CD4-positive, alpha-beta T cell treated with Interleukin-21 for 1 hour (primary cell): ENCODE measurements at places on chromosomes 12 and 14.
A peak's percentile ranks its signal among the peaks of the same experiment; 100 is the strongest.

DNA sequence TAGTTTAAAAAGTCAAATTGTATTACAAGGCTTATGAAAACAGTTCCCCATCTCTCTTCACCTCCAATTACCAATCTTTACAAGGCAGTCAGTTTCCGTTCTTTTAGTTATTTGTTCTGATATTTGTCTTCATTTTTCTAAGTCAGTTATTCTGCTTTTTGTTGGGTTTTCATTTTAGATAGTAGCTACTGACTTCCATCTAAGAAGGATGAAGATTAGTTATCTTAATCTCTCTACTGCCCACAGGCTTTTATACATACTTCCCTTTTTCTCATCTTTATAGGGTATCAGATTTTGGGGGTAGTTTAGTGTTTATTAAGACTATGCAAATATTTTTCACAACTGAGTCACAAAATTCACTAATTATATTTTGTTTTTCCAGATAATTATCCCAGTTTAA is 38.4 kb downstream of the FRS2 start:
- DNase-seq = no peak

GRCh38 chr12:93089805-93090569 is 160.9 kb upstream of the EEA1 start:
- no peak for DNase-seq

DNA sequence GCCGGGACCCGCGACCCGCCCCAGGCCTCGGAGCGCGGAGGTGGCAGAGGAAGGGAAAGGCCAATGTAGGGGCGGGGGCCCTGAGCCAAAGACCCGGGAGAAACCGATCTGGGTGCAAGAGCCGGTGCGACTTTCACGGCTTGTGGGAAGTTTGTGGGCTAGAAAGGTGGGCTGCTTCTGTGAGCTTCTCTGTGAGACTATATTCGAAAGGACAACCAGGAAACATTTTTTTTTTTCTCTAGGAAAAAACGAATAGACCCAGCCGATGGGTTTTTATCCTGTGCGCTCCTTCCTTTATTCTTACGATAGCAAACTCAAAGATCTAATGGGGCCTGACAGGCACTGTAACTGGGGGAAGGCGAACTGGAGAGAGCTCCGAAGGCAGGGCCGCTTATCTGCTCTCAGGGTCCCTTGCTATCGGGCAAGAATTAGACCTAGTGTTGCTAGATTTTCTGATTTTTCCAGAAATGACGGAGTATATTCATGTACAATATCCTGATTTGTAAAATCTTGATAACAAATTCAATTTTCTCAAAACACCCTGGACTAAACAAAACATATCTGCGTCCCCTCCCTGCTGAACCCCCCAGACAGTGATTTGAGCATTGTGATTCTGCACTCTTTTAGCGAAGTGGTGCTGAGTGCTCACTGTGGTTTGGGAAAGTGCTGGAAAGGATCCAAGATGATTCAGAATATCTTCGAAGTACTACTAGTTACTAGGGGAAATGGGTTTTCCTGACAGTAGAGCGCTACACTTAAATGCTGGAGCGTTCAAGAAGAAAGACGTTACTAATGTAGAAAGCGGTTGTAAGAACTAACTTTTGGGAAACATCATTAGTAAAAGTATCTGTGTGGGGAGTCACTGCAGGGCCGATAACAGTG is 563 bp upstream of the STXBP6 start:
- DNase-seq = no peak

DNA sequence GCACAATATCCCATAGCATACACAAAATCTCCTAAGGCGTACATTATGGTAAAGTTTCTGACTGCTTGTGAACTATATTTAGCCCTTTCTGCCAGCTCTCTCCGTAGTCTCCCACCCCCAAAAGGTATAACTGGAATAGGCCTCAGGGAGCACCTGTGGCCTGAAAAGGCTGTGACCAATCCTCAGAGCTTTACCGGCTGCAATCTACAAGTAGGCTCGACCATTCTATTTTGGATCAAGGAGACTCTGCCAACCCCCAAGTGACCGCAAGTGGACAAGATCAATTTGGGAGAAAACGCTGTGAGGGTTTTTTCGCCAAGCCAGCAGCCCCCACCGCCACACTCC is 1.2 kb downstream of the PPTC7 start:
- no peak for DNase-seq

GRCh38 chr14:95701846-95702221 is 12.1 kb downstream of the TCL1A start:
- DNase-seq = no peak

DNA sequence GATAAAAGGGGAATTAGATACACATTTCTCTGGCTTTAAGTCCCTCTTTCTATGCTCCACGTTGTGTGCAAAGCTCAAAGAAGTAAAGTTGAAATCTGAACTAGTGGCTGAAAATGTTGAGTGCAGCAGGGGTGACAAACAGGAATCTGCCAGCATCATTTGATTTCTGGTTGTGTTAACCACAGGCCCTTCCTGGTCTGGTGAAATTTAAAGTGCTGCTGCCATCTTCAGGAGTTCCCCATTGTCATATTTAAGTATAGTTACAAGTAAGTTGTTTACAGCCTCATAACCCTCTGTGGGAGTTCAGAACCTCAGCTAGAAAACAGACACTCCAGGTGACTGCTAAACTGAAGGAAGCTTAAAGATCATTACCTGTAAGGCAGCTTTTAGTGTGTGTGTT is 90.9 kb upstream of the CCDC196 start:
- DNase-seq = peak; percentile 34

DNA sequence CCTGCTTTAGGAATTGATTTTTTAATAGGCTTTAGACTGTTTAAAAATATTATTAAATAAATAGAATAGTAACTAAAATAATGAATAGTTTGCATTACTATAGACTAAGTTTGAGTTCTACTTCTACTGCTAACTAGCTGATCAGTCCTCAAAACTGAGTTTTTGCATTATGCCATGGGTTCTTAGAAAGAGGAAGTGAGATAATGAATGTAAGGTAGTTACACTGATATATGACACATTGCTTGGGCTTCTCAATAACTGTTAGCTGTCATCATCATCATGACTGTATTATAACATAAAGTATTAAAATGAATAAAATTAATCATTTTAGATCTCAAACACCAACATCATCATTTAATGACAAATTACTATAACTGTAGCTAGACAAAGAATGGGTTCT is 949.7 kb downstream of the TRHDE start:
- no peak for DNase-seq

GRCh38 chr12:29510591-29511185 is 13.2 kb upstream of the OVCH1 start:
- DNase-seq = no peak

DNA sequence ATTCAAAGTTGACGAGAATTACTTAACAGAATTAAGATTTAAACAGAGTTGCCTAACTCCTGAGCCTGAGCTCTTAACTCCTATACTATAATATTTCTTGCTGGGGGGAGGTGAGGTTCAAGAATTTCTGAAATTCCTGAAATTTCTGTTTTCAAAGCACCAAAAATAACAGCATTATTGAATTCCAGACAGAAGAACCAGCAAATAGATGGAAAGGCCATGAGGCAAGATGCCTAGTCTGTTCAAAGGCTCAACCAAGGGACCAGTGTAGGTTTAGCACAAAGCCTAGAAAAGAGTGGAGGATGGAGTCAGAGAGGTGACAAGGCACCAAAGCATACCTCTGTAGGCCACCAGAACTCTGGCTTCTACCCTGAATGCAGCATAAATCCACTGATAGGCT is 76.4 kb downstream of the PPP1R12A start:
- DNase-seq = no peak

- no peak for DNase-seq
These were observed 7.2 kb downstream of the CYP46A1 start for GRCh38 chr14:99691111-99691885.

GRCh38 chr12:50240096-50240791 is 43.1 kb downstream of the LIMA1 start:
- DNase-seq = no peak

GRCh38 chr12:89179245-89179644 is 173.1 kb downstream of the DUSP6 start:
- no peak for DNase-seq

DNA sequence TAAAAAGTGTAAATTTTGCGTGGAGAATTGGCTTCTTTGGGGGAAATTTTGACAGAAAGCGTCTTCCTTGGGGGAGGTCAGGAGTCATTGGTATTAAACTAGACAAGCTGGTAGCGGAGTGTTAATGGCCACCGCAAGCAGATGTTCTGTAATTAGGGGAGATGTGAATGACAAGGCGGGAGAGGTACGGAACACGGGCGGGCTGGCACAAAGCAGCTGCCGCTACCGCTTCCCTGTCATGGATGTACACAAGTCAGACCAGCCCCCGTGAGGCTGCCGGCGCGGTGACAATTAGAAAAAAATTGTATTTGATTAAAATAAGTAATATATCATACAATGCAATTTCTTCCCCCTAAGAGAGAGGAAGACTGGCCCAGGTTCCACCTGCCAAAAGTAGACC is 501.6 kb downstream of the VRK1 start:
- no peak for DNase-seq

- no peak for DNase-seq
These were observed 19.6 kb downstream of the NOC4L start for GRCh38 chr12:132163911-132164288.

GRCh38 chr12:26721800-26722199 is 111.2 kb downstream of the ITPR2 start:
- no peak for DNase-seq

DNA sequence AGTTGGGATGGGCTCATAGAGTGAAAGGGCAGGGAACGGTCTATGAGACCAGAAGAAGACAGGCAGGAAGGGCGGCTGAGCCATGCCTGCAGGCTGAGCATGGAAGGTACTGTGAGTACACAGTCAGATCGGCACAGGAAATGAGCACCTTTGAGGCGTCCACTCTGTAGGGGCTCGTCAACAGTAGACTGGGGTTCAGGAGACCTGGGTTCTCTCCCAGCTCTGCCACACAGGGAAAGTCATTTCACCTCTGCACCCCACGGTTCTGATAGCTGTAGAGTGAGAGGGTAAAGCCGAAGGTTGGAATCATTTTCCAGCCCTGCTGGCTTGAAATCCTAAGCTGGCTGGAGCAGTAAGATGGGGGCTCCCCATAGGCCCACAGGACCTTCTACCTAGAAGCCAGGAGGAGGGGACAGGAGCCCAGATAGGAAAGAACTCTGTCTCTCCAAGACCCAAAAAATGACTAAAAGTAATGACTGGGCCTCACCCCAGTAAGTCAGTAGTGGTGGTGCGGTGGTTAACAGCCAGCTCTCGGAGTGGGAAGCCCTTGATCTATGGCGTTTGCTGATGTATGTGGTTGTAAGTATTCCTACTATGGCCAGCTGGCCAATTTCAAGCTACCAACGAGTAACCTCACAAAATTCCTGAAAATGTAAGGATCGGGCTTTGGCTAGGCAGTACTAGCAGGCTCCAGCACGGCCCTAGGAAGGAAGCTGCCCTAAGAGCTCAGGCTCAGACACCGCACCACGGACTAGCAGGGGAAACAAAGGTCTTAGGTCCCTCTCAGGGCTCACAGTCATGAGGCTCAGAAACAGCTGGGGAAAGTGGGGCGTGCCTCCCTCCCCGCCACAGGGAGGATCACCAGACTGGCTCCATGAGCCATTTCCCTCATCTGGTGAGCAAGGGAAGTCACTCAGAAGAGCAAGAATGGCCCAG is 10.3 kb upstream of the CD27 start:
- peak; percentile 45 for DNase-seq

- no peak for DNase-seq
These were observed 17.4 kb downstream of the CAPZA3 start for GRCh38 chr12:18755341-18755740.

GRCh38 chr12:56916996-56917333 is 17.2 kb downstream of the SDR9C7 start:
- DNase-seq = no peak

GRCh38 chr14:77964586-77964985 is 164.7 kb downstream of the ADCK1 start:
- no peak for DNase-seq

GRCh38 chr12:56122637-56123036 is 4.6 kb downstream of the ZC3H10 start:
- no peak for DNase-seq

- no peak for DNase-seq
These were observed 54.0 kb downstream of the BCAT1 start for GRCh38 chr12:24894879-24895278.

- DNase-seq = no peak
These were observed 141.1 kb downstream of the ALG10 start for GRCh38 chr12:34163443-34163842.

DNA sequence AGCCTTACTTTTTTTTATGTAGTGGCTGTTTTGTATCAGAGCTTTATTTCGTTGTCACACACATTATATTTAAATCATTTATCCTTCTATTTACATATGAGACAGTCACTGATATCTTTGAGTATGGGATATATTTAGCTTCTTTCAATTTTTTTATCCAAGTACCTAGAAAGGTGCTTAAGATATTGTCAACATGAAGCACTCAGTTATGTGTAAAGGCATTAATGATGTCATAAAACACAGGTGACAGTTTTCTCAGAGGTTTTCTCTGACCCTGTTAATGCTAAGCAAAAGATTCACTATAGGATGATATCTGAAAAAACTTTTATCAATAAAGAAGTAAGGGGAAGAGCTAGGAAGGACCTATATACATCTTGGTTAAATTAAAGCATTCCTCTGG is 23.2 kb downstream of the LRFN5 start:
- DNase-seq = no peak

DNA sequence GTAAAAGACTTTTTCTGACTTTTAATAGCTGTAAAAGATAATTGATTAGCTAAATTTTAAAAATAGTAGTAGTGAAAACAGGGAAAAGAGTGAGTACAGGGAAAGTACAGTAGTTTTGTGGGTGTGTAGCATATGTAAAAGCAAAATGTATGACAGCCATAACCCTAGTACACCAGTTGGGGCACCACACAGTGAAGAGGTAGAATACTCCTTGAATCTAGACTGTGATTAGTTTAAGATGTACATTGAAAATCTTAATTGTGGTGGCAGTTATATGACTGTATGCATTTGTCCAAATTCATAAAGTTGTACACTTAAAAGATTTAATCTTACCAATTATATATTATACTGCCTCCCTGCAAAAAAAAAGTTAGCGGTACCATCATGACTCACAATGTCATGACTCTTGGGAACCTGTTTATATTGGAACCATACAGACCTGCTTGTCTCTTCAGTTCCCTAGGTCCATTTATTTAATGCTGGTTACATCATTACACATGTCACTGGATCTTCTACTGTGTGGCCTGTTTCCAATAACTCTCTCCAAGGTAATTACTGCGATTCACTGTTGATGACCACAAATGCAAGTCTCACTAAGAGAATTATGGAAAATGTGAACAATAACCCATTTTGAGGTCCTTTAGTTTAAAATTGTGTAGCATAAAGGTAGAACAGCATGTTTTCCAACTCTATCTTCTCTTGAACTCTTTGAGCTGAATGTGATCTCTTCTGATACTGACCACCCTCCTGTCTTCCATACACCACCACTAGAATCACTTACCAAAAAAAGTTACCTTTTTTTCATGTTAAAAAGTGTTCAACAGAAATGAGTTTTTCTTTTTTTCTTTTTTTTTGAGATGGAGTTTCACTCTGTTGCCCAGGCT is 264.2 kb upstream of the AMIGO2 start:
- DNase-seq = no peak
